ENCODE measurements at places on chromosomes 5 and 9.

DNA sequence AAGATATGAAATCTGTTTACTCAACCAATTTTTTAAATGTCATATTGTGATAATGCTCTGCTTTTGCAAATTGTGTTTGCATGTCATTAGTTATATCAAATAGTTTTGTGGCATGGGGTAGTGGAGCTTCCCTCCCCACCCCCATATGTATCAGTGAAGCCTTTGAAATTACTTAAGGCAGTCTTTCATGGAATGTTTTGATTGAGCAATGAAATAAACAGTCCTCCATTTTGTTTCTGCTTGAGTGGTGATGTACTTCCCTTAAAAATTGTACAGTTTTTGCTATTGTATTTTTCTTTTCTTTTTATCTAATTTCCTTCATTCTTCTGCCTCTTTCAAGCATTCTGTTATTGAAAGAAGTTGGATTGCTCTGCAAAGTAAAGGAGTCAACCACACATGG is 3.5 kb downstream of the SOWAHA start:
- no peak for DNase-seq

- DNase-seq, result no peak
These were observed 43.7 kb upstream of the ERCC6L2 start for GRCh38 chr9:95831810-95832209.

DNA sequence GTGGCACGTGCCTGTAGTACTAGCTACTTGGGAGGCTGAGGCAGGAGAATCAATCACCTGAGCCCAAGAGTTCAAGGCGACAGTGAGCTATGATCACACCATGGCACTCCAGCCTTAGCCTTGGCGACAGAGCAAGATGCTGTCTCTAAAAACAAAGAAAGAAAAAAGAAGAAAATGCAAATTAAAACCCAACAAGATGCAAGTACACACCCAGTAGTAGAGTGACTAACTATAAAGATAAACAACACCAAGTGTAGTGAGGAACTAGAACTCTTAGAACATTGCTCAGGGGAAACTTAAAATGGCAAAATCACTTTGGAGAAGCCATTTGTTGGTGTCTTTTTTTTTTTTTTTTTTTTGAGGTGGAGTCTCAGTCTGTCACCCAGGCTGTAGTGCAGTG is 34.7 kb upstream of the RARS1 start:
- DNase-seq, result no peak

- DNase-seq, result no peak
These were observed 233.7 kb downstream of the ENC1 start for GRCh38 chr5:74406844-74407243.

- no peak for DNase-seq
These were observed 1115.5 kb downstream of the TAF11L14 start for GRCh38 chr5:18749763-18750162.

- no peak for DNase-seq
These were observed 42.0 kb downstream of the ITK start for GRCh38 chr5:157222506-157223230.

DNA sequence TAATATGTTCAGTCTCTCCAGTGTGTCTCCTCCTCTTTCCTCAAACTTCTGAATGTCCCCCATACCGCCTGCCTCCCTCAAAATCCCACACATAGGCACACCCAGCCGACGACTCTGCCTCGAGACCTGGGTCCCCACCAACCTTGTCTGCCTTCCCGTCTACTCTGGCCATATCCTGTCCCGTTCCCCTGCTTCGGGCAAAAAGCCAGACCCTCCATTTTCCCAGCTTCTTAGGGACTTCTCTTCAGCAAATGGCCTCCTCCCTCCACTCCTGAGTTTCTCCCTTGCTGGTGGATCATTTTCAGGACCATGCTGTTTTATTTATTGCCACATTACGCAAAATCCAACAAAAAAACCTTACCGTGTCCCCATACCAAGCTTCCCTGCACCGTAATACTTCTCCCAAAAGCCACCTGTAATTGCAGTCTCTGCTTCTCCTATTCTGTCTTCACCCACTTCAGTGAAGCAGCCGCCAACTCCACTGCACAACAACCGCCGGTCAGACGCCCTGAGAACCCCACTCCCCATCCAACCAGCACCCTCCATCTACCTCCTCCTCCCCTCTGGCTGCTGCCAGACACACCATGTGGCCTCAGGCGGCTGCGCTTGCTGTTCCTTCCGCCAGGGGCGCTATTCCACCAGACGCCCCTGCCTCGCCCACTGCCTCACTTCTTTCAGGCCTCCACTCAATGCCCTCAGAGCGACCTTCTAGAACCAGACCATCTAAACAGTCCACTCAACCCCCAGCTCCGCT is 117.0 kb downstream of the TRPM6 start:
- DNase-seq, result no peak

GRCh38 chr5:83503662-83504061 is 32.1 kb downstream of the VCAN start:
- no peak for DNase-seq

DNA sequence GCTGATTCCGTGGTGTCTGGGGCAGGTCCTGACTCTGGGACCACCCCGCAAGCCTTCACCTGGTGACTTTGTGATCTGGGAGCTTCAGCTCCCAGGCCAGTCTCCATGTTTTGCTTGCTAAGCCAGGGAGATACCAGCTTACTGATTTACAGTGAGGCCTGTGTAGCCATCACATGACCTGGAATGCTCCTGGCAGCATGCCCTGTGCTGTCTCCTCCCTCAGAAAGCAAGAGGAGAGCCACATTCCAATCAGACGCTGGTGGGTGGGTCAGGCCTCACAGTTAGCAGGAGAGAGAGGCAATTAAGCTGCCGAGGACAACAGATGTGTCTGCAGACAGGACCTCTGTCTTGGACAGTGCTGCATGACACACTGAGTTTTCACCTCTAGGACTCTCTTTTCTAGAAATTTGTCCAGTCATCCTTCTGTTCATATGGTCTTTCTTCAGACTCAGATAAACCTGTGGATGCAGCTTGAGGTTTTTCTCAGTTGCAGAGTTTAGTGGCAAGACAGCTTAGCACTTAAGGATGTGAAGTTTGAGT is 24.4 kb upstream of the GRPEL2 start:
- DNase-seq, result no peak

DNA sequence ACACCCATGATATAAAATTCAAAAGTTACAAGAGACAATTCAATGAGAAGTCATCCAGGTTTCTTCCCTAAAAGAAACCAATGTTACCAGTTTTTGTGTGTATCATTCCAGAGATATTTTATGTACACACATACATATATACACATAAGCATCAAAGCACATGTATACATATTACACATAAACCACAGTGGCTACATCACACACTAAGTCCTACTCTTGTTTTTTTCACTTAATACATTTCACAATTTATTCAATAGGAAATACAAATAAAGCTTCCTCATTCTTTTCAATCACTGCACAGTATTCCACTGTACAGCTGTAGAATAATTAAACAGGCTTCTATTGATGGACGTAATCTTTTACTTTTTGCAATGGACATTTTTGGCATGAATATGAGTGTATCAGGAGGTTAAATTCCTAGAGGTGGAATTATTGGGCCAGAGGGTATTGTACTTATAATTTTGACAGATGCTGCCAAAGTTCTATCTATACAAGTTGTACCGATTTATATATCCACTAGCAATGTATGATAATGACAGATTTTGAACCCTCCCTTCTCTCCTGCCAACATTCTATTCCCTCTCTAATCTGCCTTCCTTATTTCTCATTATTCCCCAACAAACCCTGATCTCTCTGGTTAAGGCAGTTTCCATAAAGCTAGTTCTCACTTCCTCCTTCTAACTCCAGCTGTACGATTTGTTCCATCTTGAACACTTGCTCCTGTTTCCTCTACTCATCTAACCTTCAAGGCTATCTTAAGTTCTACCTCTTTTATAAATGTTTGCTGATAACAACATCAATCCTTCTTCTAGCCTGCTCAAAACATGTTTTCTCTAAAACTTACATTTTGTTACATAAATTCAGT is 35.2 kb downstream of the MRPS27 start:
- no peak for DNase-seq

DNA sequence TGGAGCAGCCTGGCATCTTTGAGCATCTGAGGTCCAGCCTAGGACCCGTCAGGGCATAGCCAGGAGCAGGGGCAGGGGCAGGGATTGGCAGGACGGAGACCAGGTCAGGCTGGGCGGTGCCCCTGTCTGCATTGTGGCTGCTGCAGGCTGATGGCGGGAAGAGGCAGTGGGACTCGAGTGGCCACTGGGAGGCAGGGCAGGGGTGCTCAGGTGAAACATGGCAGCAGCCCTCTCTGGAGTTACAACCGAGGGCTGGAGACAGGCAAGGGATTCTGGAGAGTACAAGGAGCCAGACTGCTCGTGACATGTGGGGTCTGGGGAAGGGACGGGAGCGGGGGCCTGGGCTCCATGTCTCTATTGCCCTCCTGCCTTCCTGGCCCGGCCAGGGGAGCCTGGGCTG is 97.4 kb upstream of the RAPGEF1 start:
- DNase-seq, result no peak

DNA sequence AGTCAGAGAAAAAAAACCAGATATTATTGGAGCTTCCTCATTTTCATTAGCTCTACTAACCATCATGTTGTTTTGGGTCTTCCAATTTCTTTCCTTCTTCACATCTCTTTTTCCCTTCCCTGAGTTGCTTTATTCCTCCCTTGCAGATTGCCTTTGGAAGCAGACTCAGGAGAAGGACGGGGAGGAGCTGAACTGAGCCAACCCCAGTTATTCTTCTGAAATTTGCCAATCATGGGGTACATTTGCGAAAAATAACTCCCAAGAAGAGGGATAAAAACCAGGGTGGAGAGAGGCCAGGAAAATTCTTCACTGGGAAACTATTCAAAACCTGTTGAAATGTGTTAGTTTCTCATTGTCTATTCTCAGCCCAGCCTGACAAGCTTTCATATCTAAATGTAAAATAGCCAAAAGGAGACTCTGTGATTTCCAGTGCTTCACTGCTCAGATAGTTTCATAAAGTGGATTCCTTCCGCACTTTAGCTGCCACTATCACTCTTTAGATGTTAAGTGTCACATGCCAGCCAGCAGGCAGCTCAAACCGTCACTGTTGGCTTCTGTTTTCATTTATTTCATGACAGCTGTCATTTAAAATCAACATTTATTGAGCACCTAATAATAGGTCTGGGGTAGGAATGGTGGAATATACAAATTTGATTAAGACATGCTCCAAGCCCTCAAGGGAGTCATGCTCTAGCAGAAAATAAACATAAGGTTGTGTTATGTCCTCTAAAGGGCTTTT is 204.5 kb downstream of the SREK1 start:
- DNase-seq, result no peak

Data from stimulated activated CD8-positive, alpha-beta memory T cell treated with anti-CD3 and anti-CD28 coated beads, Interleukin-2, amount 100 ng/mL, for 1 hour (primary cell).